ENCODE measurements at places on chromosomes 2 and 18.

- DNase-seq = no peak
Observed at GRCh38 chr2:75892490-75892889, 181.8 kb upstream of the GCFC2 start.

GRCh38 chr2:189203177-189203799 lies 23.7 kb upstream of the COL5A2 start:
- no peak for DNase-seq

DNA sequence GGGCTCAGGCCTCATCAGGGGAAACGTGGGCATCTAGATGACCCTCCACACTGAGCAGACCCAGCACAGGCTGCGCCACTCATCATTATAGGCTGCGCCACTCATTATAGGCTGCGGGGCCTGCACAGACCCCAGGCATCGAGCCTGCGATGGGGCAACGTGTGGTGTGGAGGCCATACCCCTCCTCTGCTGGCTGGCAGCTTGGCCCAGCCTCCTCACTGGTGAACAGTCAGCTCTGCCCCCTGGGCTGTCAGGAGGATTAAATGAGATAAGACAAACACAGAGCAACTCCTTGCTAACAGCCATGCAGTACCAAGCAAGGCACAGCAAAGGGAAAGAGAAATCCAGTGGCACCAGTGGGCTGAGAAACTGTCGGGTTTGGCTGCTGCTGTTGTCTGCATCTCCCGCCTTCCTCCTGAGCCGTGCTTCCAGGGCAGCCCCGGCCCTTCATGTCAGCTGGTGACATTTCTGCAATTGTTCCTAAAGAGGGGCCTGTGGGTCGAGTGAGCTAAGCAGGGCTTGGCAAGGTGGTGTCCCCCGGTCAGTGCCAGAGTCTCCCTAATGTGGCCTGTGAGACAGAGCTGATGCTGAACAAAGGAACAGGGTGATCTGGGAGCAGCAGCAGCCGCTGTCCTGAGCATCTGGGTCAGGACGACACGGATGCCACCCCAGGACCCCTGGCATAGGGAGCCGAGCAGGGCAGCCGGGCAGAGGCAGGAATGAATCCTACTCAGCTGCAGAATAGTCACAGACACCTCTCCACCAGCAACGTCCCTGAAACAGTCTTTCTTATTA lies 48.7 kb downstream of the RRM2 start:
- DNase-seq = no peak

- DNase-seq = no peak
Observed at GRCh38 chr2:56034258-56034657, 110.7 kb upstream of the EFEMP1 start.

GRCh38 chr2:237962432-237963084 lies 4.3 kb upstream of the UBE2F start:
- no peak for DNase-seq

- no peak for DNase-seq
Observed at GRCh38 chr2:193476171-193476800, 1281.6 kb upstream of the TMEFF2 start.

- no peak for DNase-seq
Observed at GRCh38 chr2:142843731-142844130, 33.7 kb upstream of the KYNU start.

- no peak for DNase-seq
Observed at GRCh38 chr2:175400975-175401374, 219.5 kb upstream of the ATP5MC3 start.

Measured in T-helper 17 cell (primary cell).